AG10803 (cell line): ENCODE measurements at places on chromosomes 3 and 15.
A peak's percentile ranks its signal among the peaks of the same experiment; 100 is the strongest.

- DNase-seq = no peak
Observed at GRCh38 chr3:59737241-59737640, 687.4 kb upstream of the CFAP20DC start.

GRCh38 chr3:4726549-4726948, 233.4 kb downstream of the ITPR1 start:
- DNase-seq = no peak

GRCh38 chr3:72601060-72601459, 247.2 kb downstream of the SHQ1 start:
- no peak for DNase-seq

- DNase-seq = no peak
Observed at GRCh38 chr3:52341123-52341522, 25.0 kb downstream of the DNAH1 start.

DNA sequence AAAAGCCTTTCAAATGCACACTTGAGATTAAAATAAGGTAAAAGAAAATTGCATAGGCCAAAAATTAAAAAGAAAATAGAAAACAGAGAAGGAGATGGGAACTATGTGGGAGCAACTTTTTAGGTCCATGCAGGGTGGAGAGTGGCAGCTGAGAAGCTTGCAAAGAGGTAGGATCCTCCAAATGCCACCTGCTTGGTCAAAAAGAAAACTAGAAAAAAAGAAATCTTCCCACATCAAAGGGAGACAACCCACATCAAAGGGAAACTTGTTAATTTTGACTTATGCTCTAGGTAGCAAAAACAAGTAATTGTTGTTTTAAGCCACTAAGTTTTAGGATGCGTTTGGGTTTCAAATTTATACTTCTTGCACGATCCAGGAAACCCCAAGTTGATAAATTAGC, 342.9 kb downstream of the IL20RB start:
- no peak for DNase-seq

DNA sequence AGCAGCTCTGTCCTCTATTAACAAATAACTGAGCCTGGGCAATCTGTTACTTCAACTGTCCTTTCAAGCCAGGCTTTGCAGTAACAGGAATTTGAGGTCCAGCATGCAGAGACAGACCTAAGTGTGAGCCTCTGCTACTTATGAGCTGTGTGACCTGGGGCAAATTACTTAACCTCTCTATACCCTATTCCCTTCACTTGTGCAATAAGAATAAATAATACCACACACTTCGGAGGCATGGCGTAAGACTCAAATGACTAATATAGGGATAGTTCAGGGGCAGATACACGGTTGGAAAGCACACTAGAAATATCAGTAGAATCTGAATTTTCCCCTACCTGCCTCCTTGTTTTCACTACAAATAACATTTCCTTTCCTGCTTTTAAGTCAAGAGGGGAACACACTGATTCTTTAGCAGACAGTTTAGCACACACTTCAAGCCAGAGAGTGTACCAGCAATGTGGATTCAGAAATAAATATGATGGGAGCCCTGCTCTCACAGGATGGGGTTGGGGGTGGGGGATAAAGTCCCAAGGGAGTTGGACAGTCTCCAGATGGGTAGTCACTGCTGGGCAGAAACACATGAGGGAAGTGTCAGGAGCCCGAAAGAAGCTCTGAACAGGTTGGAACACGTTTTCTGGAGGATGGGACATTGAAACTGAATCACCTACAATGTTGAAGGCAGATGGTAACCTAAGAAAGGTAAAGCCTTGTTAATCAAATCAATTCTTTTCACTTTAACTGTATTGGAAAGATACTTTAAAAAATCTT, 61.8 kb upstream of the RBP1 start:
- no peak for DNase-seq

DNA sequence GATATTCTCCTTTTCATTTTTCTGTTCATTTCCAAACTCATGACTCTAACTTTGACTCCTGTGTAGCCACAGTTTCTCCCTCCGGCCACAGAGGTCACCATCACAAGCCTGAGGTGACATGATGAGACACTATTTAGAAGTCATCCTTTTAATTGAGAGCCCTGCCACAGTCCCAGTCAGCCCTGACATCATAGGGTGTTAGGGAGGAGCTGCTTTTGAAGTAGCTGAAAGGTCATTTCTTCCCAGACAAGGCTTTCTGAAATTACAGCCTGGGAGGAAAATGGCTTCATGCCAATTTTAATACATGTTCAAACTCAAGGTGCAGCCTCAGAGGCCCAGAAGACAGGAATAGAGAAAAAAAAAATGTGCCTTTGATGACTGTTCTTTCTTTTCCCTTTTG, 532.8 kb upstream of the TGFBR2 start:
- DNase-seq = no peak

DNA sequence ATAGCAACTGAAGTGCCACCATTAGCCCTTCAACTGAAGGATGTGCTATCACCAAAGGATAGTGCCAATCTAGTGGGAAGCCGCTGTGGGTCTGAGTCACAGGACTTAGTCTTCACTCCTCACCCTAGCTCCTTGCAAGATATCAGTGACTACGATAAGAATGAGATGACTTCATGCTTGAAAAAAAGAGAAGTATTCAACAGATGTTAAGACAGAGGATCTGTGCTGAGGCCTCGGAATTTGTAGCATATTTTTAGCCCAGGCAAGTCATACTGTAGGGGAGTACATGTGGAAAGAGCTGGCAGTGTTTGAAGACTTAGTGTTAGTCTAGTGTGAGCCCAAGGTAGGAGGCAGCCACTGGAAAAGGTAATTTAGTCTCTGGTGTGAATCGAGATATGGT, 270.7 kb upstream of the LRTM1 start:
- peak; percentile 98 for DNase-seq

GRCh38 chr3:16994854-16995525, 110.2 kb downstream of the PLCL2 start:
- DNase-seq = no peak
